Aorta (tissue), 5 donors: ENCODE measurements at places on chromosomes 12 and 14.

- H3K27ac ChIP-seq = peak overlapping the region; percentile 37
- H3K27me3 ChIP-seq = no peaks in the 10 kb centered on the region
- peaks cover 5% of the 10 kb centered on the region for H3K36me3 ChIP-seq
These were observed 71.0 kb downstream of the GNS start for GRCh38 chr12:64688219-64688618.

- no peaks in the 10 kb centered on the region for H3K36me3 ChIP-seq
- DNase-seq = no peak
- no peaks in the 10 kb centered on the region for H3K27me3 ChIP-seq
- no peak overlapping the region for H3K4me3 ChIP-seq
These were observed 23.0 kb upstream of the BATF start for GRCh38 chr14:75499084-75499875.

DNA sequence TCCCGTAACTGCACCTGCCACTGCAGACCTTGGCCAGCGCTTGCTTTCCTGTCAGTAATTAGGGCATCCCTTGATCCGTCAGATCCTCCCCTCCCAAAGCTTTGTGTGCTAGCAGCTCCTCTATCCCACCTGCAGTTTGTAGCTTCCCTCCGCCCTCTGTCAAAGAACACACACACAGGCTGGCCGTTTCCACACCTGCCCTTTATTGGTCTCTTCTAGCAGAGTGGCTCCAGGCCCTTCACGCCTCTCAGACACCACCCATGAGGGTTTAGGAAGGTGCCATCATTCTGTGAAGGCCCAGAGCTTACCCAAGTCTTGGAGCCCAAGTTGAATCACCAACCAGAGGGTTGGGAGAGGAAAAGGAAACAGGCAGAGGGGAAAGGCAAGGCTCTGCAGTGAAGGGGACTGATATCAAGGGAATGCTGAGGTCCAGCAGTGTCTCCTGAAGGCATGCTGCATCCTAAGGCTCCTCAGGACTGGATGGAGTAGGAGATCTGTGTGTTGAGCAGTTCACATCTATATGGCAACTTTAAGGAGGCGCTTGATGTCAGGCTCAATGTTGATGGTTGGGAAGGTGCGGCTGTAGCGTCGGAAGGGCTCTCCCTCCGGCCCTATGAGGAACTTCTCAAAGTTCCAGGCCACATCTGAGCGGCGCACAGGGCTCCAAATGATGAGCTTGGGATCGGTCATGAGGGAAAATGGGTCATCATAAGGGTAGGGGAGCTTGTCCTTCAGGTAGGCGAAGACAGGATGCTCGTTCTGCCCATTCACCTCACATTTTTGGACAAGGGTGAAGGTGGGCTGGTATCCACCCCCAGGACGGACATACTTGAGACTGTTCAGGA, 3.4 kb downstream of the GPX2 start:
- peaks cover 3% of the 10 kb centered on the region for H3K4me1 ChIP-seq
- no peak overlapping the region for H3K27ac ChIP-seq

- no peak overlapping the region for H3K4me3 ChIP-seq
- no peak for DNase-seq
- no peaks in the 10 kb centered on the region for H3K36me3 ChIP-seq
- H3K27me3 ChIP-seq = no peaks in the 10 kb centered on the region
- H3K27ac ChIP-seq = no peak overlapping the region
These were observed 237.5 kb upstream of the TMTC1 start for GRCh38 chr12:30021051-30021833.

DNA sequence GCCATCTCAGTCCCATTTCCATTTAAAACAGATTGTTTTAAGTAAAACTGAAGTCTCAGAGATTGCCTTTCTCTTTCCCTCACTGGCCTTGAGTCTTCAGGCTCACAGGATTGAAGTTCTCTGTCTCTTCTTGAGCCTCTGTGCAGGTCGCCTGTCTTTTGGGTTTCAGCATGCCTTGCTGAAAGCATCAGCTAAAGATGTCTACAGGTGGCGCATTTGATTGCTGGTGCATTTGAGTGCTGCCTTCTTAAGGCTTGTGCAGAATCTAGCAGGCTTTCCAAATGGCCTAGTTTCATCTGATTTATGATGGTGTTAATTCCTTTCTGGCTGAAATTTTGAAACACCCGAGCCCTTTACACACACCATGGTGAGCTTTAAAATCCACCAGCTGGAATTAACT, 1062.2 kb upstream of the FBXO33 start:
- no peak for DNase-seq
- H3K36me3 ChIP-seq = no peaks in the 10 kb centered on the region
- no peaks in the 10 kb centered on the region for H3K27me3 ChIP-seq
- no peaks in the 10 kb centered on the region for H3K4me1 ChIP-seq
- H3K27ac ChIP-seq = no peak overlapping the region
- no peak overlapping the region for H3K4me3 ChIP-seq

DNA sequence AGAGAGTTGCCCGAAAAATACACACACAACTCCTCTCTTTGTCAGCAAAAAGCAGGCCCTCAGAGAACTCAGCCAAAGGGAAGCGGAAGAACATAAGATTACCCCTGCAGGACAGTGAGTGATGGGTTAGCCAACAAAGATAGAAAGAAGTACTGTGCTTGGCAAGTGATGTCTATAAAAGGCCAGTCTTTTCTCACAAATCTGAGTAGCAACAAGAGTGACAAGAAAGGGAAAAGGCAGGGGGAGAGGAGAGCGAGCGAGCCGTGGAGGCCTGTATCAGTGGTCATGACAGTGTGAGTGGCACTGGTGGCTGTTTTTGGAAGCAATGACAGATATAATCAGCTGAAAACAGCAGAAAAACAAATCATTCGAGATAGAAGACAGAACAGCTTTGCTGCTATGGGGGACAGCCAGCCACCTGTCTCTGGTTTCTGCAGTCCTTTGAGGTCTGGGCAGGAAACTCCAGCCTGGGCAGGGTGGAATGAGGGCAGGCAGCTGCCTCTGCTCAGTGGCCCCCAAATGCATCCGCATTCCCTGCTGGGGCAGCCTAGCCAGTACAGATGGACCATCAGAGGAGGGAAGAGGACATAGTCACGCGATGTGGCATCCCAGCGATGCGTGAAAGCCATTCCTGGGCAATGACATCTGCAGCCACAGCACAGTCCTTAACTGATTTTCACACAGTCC, 74.7 kb downstream of the TRIM9 start:
- no peaks in the 10 kb centered on the region for H3K36me3 ChIP-seq
- peak; percentile 29 for DNase-seq
- peaks cover under 1% of the 10 kb centered on the region for H3K4me1 ChIP-seq
- H3K27ac ChIP-seq = no peak overlapping the region

DNA sequence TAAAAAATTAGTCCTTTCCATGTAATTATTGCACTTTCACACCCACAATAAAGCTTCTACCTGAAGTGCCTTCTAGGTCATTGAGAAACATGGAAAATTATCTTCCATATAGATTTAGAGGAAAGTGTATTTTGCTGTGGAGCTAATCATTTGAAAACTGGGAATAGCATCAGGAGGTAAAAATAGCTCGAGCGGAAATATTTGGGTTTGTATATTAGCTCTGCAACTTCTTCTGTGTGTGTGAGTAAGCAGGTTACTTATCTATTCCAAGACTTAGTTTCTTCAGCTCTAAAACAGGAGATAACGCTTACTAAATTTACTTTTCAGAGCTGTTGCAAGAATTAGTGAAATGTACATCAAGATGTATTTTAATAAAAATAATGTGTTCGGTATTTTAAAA, 95.0 kb upstream of the MON2 start:
- no peaks in the 10 kb centered on the region for H3K27me3 ChIP-seq
- no peak overlapping the region for H3K4me3 ChIP-seq
- H3K4me1 ChIP-seq = no peaks in the 10 kb centered on the region
- no peak for DNase-seq
- no peak overlapping the region for H3K27ac ChIP-seq

DNA sequence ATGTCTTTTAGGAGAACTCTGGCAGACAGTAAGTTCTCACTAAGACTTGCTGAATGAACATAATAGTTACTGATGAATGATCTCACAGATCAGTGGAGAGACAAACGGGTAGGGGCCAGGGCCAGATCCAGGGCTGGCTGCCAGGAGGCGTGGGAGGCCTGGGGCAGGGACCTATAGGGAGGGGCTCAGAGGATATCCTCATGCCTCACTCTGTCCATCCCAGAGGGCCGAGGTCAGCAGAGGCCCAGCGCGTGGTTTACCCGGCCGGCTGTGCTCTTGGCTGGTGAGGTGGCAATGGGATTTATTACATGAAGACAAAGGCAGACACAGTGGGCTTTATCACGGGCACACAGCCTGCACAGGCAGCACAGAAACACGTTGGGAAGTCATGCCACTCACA, 85.4 kb downstream of the CHGA start:
- DNase-seq = no peak
- peaks cover 1% of the 10 kb centered on the region for H3K4me1 ChIP-seq
- no peaks in the 10 kb centered on the region for H3K27me3 ChIP-seq
- H3K27ac ChIP-seq = no peak overlapping the region
- no peak overlapping the region for H3K4me3 ChIP-seq

DNA sequence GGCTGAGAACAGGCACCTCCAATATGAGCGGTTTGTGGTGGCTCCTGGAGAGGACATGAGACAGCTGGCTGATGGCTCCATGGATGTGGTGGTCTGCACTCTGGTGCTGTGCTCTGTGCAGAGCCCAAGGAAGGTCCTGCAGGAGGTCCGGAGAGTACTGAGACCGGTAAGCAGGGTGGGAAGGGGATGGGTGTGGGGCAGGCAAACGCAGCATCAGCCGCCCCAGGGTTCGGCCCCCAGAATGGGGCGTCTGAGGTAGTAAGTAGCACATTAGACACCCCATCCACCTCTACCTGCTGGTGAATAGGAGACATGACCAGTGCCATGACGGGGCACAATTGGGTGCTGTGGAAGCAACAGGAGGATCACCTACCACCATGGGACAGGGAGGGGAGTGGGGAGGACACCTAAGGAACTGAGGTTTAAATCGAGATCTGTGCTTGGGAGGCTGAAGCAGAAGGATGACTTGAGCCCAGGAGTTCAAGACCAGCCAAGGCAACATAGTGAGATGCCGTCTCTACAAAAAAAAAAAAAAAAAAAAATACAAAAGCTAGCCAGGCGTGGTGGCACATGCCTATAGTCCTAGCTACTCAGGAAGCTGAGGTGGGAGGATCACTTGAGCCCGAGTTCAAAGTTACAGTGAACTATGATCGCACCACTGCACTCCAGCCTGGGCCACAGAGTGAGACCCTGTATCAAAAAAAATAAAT, 25.5 kb downstream of the ITGA7 start:
- no peaks in the 10 kb centered on the region for H3K4me1 ChIP-seq
- DNase-seq = no peak
- peaks cover 6% of the 10 kb centered on the region for H3K36me3 ChIP-seq
- no peak overlapping the region for H3K4me3 ChIP-seq

GRCh38 chr12:59234391-59234790, 314.1 kb upstream of the LRIG3 start:
- H3K27ac ChIP-seq = no peak overlapping the region
- H3K4me1 ChIP-seq = no peaks in the 10 kb centered on the region
- no peaks in the 10 kb centered on the region for H3K27me3 ChIP-seq
- DNase-seq = no peak
- H3K4me3 ChIP-seq = no peak overlapping the region
- no peaks in the 10 kb centered on the region for H3K36me3 ChIP-seq

DNA sequence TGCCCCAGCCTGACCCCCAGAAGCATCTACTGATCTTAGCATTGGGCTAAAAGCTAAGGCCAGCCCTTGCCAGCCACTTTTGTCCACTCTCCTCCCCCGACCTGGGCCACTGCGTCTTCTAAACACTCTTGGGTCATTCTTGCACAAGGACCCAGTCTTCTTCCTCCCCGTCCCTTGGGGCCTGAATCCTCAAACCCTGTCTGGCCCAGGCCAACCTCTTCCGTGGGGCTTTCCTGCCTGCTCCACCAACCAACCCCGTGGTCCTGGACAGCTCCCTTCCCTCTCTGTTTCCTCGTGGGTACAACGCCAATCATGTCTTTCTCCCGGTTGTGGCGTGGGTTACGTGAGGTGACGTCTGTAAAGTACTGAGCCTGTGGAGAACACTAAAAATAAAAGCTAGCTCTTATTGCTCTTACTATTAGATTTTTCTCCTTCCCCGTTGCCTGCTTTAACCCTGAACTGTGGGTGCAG, 21.5 kb downstream of the FAM222A start:
- no peak overlapping the region for H3K4me3 ChIP-seq
- no peaks in the 10 kb centered on the region for H3K4me1 ChIP-seq

GRCh38 chr14:82328442-82328841, 794.8 kb upstream of the SEL1L start:
- DNase-seq = no peak
- H3K27me3 ChIP-seq = peaks cover 2% of the 10 kb centered on the region
- H3K4me3 ChIP-seq = no peak overlapping the region
- H3K27ac ChIP-seq = no peak overlapping the region
- H3K4me1 ChIP-seq = no peaks in the 10 kb centered on the region
- H3K36me3 ChIP-seq = no peaks in the 10 kb centered on the region

DNA sequence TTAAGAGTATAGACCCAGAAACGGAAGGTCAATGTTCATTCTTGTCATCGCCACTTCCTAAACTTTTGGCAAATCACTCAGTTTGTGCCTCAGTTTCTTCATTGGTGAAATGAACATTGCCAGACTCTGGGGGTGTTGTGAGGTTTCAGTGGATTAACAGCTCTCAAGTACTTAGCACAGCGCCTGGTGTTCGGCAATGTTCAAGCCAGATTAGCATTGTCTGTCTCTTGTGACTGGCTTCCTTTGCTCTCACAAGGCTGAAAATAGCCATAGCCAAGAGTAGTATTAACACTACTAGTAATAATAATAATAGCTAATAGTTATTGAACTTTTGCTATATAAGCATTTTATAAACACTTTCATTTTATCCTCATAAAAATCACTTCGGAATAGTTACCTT, 71.9 kb downstream of the C12orf75 start:
- H3K4me3 ChIP-seq = no peak overlapping the region
- no peak overlapping the region for H3K27ac ChIP-seq
- no peaks in the 10 kb centered on the region for H3K27me3 ChIP-seq
- H3K4me1 ChIP-seq = no peaks in the 10 kb centered on the region
- no peak for DNase-seq

- H3K27ac ChIP-seq = no peak overlapping the region
- H3K4me1 ChIP-seq = no peaks in the 10 kb centered on the region
- H3K27me3 ChIP-seq = no peaks in the 10 kb centered on the region
- H3K36me3 ChIP-seq = no peaks in the 10 kb centered on the region
- DNase-seq = no peak
These were observed 32.0 kb upstream of the LMNTD1 start for GRCh38 chr12:25585021-25585523.

DNA sequence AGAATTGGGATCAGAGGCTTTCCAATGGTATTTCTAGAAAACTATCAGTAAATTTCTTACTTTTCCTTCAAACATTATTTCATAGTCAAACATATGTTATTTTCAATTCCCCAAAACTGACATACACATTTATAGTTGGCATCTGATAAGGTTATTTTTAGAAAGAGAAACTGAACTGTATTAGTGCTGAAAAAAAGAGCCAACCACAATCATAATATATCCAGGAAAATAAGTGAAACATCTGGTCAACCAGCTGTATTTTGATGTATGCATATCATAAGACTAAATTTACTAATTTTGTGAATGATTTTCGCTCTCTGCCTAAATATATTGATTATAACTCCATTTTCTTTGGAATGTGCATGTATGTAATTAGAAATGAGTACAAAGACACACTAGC, 554.2 kb downstream of the FLRT2 start:
- H3K27me3 ChIP-seq = no peaks in the 10 kb centered on the region
- no peaks in the 10 kb centered on the region for H3K36me3 ChIP-seq
- no peak overlapping the region for H3K27ac ChIP-seq
- DNase-seq = no peak
- H3K4me1 ChIP-seq = no peaks in the 10 kb centered on the region
- H3K4me3 ChIP-seq = no peak overlapping the region

GRCh38 chr14:71300566-71301330, 393.5 kb downstream of the PCNX1 start:
- no peaks in the 10 kb centered on the region for H3K4me1 ChIP-seq
- no peak for DNase-seq
- H3K4me3 ChIP-seq = no peak overlapping the region
- H3K27me3 ChIP-seq = no peaks in the 10 kb centered on the region
